Gastrocnemius medialis (tissue), 4 donors: ENCODE measurements at places on chromosomes 2 and 18. TPM values are rescaled to one million over a fixed set of nuclear protein-coding genes. Genes with fewer than 3 reads are reported as not detected.
A peak's percentile ranks its signal among the peaks of the same experiment; 100 is the strongest.

GRCh38 chr2:239015901-239016675 is 168.2 kb downstream of the TWIST2 start:
- no peaks in the 10 kb centered on the region for H3K36me3 ChIP-seq
- H3K27ac ChIP-seq, result no peak overlapping the region
- H3K4me3 ChIP-seq, result no peak overlapping the region
- H3K4me1 ChIP-seq, result no peaks in the 10 kb centered on the region
- peaks cover 27% of the 10 kb centered on the region for H3K27me3 ChIP-seq
- DNase-seq, result no peak

DNA sequence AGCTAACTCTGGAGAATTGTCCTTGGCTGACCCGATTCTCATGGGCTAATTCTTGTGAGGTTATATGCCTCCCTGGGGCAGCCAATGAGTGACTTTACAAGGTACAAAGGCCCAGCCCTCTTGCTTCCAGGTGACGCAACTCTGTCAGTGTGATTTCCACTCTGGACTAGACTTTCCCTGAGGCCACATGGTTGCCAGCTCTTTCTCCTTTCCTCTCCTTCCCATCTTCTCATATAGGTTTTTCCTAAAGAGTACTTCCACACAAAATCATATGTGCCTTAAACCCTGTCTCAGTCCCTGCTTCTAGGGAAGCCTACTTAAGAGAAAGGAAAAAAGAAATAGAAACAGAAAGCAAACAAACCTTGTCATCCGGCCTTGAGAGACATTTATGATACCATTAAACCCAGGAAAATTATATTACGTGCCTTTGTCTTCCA is 226.2 kb upstream of the ZSWIM2 start:
- H3K4me1 ChIP-seq, result peaks cover 2% of the 10 kb centered on the region
- no peak overlapping the region for H3K27ac ChIP-seq
- DNase-seq, result peak; percentile 18
- no peaks in the 10 kb centered on the region for H3K36me3 ChIP-seq
- H3K4me3 ChIP-seq, result no peak overlapping the region

- peaks cover 2% of the 10 kb centered on the region for H3K27me3 ChIP-seq
- no peak overlapping the region for H3K27ac ChIP-seq
- no peak for DNase-seq
- no peaks in the 10 kb centered on the region for H3K4me1 ChIP-seq
These were observed 14.2 kb upstream of the SPATA3 start for GRCh38 chr2:230981704-230982103.

- no peaks in the 10 kb centered on the region for H3K36me3 ChIP-seq
- no peak overlapping the region for H3K27ac ChIP-seq
These were observed 391.1 kb downstream of the DCC start for GRCh38 chr18:52730972-52731619.

The PROM2 gene
- total RNA-seq, result 0.33 TPM

GRCh38 chr2:144890828-144891227 is 370.9 kb upstream of the ZEB2 start:
- no peak overlapping the region for H3K4me3 ChIP-seq
- DNase-seq, result no peak
- no peak overlapping the region for H3K27ac ChIP-seq
- H3K4me1 ChIP-seq, result no peaks in the 10 kb centered on the region
- H3K36me3 ChIP-seq, result no peaks in the 10 kb centered on the region
- no peaks in the 10 kb centered on the region for H3K27me3 ChIP-seq

The ASPRV1 gene
- 0.39 TPM for total RNA-seq

The COL4A4 gene
- total RNA-seq, result 5.7 TPM

The MBOAT2 gene
- 0.83 TPM for total RNA-seq

The EN1 gene
- 3.9 TPM for total RNA-seq

- no peak for DNase-seq
- no peak overlapping the region for H3K4me3 ChIP-seq
- H3K36me3 ChIP-seq, result no peaks in the 10 kb centered on the region
These were observed 84.1 kb downstream of the SPTBN1 start for GRCh38 chr2:54540194-54540593.

- DNase-seq, result no peak
- no peaks in the 10 kb centered on the region for H3K27me3 ChIP-seq
- H3K4me3 ChIP-seq, result no peak overlapping the region
- H3K27ac ChIP-seq, result no peak overlapping the region
These were observed 277.3 kb downstream of the MBD5 start for GRCh38 chr2:148298196-148298595.

The LAMA1 gene
- 0.05 TPM for total RNA-seq
